Fibroblast of skin of abdomen (primary cell): ENCODE measurements at places on chromosomes 1 and 21.

DNA sequence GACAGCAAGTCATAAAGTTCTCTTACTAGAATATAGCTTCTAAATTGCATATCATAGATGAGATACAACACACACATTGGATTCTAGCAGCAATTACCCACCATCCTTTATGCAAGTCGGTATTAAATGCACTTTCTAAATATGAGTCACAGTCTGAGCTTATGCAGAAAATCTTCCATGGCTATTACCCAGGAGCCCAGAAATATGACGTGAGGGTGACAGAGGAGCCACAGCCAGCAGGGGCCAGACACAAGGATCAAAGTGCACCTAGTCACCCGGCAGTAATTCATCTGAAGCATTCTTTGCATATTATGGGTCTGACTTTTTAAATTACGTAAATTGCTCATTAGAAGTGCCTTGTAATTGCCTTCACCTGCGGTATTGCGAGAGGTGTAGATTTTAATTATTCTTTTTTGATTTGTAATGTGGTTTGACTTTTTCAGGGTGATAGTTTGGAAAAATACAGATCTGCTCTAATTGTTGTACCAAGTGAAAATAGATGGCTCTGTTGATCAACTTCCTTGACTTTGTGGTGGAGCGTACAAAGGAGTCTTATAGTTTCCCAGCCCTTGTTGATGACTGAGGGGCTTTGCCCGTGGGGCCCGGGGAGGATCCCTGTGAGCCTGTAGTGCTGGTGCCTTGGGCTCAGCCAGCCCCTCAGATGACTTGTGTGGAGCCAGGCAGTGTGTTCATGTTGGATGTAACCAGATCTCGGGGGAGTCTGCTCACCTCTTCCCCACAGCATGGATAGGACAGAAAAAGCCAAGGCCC lies 470.0 kb upstream of the VAMP3 start:
- peak; percentile 98 for DNase-seq

DNA sequence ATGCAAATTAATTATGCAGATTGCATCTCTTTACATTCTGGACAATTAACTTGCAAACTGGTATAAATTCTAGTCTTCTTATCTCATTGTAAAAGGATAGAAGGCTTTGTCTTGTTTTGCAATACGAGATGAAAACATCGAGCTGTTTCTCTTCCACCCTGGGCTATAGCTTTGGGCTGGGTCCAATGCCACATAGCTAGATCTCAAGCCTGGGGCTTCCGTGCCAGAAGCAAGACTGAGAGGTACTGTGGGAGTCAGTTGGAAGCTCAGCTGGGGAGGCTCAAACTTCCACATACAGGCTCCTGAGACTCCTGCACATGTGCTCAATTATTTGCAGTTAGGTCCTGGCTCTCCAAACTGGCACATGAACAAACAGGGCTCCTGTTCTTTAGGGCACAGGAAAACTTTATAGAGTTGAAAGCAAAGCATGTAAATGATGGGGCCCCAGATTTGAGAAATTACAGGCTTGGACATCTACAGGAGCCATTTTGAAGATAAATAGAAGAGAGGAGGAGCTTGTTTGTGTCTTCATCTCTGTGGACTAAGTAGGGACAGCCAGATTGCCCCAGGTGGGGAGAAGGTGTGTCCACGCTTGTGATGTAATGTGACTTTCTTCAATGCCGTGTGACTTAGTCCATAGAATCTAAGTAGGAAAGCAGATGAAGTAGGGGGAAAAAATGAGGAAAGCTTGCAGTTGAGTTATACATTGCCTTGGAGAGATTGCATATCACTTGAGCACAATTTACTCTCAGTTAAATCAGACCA lies 65.9 kb upstream of the SIPA1L2 start:
- no peak for DNase-seq

DNA sequence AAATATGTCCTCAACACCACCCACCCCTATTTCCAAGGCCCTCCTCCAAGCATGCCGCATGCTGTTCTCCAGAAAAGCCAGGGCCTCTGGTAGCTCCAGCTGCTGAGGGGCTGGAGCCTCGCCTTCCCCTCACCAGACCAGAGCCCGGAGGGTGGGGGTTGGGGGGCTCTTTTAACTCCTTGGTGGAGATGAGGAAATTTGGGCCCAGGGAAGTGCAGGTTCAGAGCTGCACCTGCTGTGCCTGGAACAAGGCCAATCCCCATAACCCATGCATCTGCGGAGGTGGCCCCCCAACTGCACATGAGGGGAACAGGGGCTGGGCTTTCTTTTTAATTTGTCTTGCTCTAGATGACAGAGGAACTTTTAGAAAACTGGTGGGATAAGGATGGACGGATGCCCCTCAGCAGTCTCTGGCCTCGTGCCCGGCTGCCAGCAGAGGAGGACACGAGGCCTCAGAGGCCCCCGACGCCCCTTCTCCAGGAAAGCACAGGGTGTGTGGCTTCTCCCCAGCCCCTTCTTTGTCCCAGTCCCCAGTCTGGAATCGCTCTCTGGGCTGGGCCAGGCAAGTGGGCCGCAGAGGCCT lies 550 bp upstream of the SELENON start:
- no peak for DNase-seq

DNA sequence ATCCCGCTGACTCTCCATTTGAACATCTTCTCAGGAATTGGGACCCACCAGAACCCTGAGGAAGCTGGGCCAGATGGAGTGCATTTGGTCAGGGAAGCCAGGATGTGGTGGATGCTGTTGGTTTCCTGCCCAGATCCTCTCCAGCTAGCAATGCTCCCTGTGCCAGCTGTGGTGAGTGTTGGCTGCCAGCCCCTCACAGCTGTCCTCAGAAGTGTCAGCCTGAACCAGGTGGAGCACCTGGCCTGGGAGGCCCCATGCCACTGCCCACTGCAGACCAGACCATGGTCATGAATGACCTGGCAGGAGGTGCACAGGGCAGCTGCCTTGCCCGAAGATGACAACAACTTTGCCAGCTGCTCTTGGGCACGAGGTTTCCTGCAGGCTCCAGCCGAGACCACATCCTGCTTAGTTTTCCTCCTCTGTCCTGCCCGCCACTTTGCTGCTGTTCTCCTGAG lies 54.4 kb downstream of the PRSS38 start:
- DNase-seq = peak; percentile 76

- DNase-seq = no peak
Measured at GRCh38 chr21:15018382-15018781, 46.4 kb downstream of the NRIP1 start.

GRCh38 chr1:34829250-34829649 lies 30.3 kb downstream of the SMIM12 start:
- DNase-seq = no peak

- peak; percentile 61 for DNase-seq
Measured at GRCh38 chr1:110203021-110203661, 7.0 kb upstream of the KCNC4 start.
